ENCODE measurements at places on chromosomes 12 and 14.

DNA sequence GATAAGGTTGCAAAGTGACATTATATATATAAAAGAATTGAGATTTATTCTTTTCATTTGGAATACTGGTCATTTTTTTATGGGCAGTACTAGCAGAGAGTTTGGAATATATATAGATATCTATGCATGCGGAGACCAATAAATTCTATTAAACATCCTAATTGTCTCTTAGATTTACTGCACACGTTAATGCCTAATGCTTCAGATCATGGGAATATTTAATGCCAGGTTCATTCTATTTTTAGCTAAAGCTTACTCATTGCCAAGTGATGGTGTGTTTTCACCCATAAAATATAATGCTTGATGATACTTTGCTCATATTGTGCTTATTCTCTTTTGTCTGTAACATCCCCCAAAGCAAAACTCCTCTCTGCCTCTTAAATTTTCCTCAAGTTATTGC lies 264.4 kb downstream of the TMEM117 start:
- DNase-seq = no peak

DNA sequence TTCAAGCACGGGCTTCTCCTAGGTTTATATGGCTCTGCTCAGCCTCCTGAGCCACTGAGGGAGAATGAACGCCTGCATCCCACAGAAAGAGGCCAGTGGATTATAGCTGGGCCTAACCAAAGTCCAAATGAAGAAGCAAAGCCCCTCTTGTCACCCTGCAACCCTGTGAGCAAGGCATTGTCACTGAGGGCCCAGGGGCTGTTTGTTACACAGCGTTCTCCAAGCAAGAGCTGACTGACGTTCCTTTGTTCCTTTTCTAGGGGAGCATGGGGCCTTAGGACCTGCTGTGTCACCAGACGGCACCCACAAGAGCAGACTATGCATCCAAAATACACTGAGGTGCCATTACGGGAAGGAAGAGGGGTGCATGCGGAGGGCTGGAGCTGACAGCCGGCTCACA lies 4.3 kb upstream of the FBRSL1 start:
- DNase-seq = no peak

DNA sequence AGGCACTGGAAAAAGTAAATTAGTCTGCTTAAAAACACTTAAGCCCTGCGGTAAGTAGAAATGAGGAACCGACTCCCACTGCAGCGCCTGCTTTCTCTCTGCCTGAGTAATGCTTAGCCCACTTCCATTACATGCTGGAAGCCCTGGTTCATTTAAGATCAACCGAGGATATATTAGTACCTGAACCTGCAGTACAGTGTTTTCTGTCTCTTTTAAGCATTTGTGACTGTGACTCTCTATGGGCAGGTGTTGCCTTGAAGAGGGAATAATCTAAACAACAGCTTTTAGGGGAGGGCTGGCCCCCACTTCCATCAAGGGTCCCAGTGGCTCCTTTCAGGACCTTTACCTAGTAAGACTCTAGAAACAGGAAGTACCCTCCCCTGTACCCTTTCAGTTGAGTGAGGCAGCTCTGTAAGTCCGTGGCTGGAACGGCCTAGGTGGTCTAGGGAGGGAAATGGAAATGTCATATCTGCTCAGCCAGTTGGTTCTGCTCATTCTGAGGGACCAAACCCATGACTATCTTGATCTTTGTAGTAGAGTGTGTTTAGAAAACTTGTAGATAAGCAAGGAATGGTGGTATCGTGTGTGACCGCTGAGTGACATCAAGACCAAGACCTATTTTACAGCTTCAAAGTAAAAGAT lies 56.2 kb downstream of the FNTB start:
- peak; percentile 80 for DNase-seq

- no peak for DNase-seq
Measured at GRCh38 chr12:41981013-41981412, 163.7 kb downstream of the GXYLT1 start.

DNA sequence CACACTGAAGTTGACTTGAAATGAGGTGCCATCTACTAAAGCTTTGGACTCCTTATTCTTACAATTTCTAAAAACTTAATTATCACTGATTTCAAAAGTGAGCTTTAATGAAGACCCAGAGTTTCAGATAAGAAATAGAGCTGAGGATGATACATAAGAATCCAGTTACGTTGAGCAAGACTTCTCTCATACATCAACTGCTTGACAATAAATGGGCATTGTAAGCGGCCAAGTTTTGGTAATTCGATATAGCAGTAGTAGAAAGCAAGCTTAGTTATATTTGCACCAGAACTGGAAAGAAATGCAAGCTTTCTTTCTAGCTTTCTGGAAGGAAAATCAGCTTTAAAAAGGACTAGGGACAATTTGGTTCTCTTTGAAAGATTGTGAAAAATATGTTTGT lies 1359.6 kb downstream of the FSCB start:
- no peak for DNase-seq

DNA sequence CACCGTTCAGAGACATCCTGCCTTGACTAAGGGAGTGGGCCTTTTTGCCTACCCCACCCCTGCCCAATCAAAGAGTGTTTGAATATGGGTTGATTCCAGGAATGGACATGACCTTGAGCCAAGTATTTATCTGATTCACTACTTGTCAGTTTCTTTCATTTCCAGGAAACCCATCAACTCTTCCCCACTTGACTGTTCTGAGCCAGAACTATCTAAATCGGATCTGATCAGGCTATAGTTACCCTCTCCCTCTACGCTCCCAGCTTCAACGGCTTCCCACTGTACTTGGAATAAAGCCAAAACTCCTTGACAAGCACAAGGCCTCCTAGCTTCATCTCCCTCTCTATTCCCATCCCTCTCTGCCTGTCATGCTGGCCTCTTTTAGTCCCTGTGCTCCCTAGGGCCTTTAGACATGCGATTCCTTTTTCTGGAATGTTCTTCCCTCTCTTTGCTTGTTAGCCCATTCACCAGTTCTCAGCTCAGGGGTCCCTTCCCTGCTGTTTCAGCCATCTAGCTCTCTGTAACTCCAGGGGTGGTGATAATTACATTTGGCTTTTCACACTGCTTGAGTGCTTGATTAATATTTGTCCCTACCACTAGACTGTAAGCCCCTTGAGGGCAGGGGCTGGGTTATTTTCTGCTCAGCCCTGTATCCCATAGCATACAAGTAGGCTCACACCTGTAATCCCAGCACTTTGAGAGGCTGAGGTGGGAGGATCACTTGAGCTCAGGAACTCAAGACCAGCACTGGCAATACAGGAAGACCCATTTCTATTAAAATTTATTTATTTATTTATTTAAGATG lies 5.5 kb upstream of the ITPK1 start:
- no peak for DNase-seq

GRCh38 chr12:27201169-27201568 lies 42.9 kb upstream of the STK38L start:
- DNase-seq = no peak

Measured in suppressor macrophage treated with lipopolysaccharide for 1 hour (primary cell).